Activated CD8-positive, alpha-beta T cell treated with anti-CD3 and anti-CD28 coated beads, Interleukin-2, amount 10 ng/mL, durations not matched to agents 7 days and 5 days (primary cell): ENCODE measurements at places on chromosomes 3 and 15.

DNA sequence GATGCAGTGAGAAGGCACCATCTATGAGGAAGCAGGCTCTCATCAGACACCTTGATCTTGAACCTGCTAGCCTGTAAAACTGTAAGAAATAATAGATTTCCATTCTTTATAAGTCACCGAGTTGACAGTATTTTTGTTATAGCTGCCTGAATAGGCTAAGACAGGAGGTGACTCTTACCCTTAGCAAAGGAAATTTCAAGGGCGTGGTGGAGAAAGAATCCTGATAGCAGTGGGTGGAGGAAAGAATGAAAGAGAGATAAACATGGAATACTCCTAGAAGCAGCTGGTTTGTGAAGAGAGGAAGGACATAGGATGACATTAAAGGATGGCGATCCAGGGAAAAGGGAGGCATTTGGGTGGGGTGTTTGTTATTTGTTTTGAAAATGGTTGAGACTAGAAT lies 41.4 kb downstream of the SIDT1 start:
- DNase-seq: no peak

GRCh38 chr3:159804726-159805410 lies 183.8 kb upstream of the IL12A start:
- peak; percentile 57 for DNase-seq

GRCh38 chr3:180416111-180416594 lies 185.8 kb upstream of the TTC14 start:
- DNase-seq: no peak

DNA sequence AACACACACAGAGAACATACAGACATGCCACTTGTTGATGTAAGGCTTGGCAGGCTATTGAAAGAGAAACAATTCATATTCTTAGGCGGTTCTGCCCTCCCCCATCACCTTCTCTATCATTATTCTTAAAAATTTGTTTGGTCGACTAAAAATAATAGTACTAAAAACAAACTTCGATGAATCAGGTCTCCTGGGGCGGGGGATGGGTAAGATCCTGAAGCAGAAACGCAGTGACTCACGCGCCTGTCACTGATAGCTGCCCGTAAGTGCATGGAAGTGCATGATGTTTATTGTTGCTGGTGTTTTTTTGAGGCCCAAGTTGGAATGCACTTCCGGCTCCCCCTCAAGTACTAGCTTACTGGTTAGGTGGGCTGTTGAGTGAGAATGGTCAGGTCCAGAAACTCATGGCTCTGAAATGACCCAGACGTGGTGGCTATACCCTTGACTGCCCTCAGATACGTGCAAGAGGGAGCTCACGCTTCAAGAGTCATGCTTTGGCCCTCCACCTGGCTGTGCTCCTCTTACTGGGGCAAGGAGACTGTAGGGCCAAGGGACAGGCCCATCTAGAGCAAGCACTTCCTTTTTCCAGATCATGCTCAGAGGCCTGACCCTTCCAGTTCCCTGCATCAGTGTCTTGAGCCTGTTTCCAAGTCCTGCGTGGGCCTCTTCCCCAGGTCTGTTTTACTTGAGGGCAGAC lies 10.9 kb downstream of the SMAD3 start:
- DNase-seq: no peak

GRCh38 chr3:14959359-14959943 lies 12.1 kb downstream of the NR2C2 start:
- DNase-seq: peak; percentile 26

DNA sequence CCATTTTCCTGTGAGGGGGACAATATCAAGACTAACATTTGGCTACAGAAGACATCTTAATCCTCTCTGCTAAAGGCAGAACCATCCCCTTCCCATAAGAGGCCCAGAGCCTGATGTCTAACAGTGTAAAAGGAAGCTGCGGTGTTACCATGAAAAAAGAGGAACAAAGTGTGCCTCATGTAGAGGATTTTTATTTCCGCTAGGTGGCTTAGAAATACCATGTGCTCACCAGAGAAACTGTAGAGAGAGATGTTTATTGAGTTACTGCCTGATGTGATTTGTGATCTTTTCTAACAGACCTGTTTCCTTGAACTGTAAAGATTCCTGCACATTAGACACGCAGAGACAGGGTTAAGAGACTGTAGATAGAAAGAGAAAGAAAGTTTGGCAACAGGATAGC lies 22.0 kb downstream of the OR5H15 start:
- DNase-seq: no peak

GRCh38 chr3:8988791-8989558 lies 25.7 kb upstream of the RAD18 start:
- no peak for DNase-seq

DNA sequence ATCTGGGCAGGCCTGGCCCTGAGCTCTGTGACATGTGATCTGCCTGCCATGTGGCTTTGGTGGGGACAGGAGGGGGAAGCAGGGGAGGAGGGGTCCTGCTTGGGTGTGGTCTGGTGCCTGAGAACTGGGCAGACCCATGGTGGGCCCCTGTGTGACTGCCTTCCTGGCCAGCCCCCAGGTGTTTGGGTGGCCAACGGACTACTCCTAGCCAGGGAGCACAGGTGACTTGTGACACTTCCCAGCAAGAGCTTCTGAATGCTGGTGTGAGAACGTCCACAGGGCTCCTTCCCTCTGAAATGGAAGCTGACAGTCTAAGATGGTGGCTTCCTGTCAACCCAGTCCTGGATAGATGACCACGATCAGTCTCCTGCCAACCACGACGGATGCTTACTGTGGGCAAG lies 136.1 kb upstream of the MEF2A start:
- DNase-seq: no peak

DNA sequence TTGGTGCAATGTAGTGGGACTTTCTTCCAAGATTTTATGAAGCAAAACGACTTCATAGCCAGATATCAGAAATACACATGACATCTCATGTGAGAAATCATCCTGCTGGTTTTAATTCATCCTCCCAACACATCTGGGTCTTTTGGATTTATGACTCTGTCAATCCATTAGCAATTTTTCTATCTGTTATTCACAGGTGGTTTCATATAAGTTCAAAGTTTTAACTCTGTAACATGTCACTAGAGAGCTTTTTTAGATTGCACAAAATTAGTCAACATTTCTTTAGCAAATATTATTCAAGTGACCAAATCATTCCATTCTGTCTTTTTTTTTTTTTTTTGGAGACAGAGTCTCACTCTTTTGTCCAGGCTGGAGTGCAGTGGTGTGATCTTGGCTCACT lies 30.4 kb downstream of the SQOR start:
- DNase-seq: no peak

DNA sequence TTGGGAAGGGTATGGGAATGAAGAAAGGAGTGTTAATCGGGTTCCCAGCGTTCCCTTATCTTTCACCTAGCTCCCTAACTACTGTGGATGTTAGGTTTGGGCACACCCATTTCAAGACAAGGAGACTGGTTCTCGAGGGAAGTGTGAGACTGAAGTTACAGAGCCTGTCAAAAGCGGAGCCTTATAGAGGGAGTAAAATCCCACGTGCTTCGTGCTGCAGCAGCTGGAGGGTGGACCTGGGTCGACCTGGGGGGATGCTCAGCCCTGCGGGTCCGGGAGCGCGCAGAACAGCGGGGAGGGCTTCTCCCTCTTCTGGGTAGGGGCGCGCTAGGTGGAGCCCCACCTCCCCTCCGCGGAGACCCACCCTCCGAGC lies 314 bp upstream of the TMED3 start:
- DNase-seq: no peak

GRCh38 chr3:112629425-112629824 lies 11.5 kb downstream of the CCDC80 start:
- no peak for DNase-seq

GRCh38 chr3:169085827-169086226 lies 577.7 kb downstream of the MECOM start:
- DNase-seq: no peak

DNA sequence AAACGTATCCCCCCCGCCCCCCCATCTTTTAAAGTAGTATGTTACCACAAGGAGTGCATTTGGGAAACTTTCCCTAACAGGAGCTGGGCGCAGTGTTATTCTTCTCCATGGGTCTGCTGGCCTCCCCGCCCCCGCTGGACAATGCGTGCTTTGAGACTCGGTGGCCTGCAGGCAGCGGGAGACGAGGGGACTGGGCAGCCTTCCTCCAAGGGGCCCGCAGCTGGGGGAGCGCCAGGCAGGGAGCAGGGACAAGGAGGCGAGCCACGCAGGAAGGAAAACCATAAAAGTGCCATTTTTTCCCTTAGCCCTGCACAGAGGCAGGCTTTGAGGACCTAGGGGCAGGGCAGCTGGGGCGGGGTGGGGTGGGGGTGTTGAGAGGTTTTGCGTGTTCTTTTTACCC lies 14.1 kb downstream of the SOX2 start:
- DNase-seq: no peak

DNA sequence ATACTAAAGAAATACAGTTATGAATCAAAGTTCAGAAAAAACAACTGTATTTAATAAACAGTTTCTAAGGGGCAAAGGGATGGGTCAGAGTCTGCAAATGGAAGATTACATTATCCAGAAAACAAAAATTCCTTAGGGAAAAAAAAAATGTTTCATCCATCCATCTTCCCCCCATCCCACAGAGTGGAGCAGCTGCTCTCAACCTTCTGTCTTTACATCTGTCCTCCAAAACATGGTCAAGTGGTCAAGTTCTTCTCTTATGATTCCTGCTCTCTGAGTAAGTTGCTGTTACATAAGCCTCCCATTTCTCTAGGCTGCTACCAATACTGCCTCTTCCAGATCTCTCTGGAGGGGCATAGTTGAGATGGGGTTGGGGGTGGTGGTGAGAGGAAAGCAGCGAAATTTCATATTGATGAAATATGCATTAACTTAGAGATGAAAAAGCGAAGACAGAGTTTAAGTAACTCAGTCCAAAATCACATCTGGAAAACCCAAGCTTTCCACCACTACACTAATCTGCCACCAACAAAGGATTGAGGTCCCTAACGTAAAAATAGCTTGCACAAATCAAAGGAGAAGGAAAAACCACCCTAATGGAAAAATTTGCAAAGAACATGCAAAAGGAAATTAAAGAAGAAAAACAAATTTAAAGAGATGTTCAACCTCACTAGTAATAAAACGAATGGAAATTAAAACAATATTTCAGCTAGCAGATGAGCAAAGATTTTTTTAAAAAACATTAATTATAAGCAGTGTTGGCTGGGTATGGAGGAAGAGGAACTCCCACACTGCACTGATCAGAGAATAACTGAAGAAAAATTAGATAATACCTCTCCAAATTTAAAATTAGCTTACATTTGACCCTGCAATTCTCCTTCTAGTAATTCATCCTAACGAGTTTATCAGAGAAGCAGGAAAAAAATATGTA lies 109.5 kb downstream of the ST8SIA2 start:
- DNase-seq: no peak

GRCh38 chr3:16837602-16838001 lies 47.2 kb upstream of the PLCL2 start:
- DNase-seq: no peak

- DNase-seq: no peak
Measured at GRCh38 chr15:40958723-40959122, 5.5 kb downstream of the CHAC1 start.

- no peak for DNase-seq
Measured at GRCh38 chr3:16375891-16376290, 110.9 kb downstream of the OXNAD1 start.

DNA sequence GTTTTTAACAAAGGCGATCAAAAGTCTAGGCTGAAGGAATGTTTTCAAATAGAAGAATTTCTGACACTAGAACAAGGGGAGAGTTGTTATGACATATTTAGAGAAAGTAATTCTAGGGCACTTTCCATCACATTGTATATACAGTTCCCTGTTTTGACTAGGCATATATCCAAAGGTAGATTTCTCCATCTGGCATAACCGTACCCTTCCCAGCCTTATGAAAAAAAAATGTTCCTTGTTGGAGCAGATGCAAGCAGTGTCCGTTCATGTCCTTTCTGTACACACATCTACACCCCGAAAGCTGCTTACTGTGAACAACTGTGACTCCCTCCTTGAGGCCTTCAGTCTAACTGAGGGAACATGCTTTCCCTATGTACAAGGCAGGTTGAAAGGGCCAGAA lies 271.7 kb upstream of the GBE1 start:
- DNase-seq: no peak

DNA sequence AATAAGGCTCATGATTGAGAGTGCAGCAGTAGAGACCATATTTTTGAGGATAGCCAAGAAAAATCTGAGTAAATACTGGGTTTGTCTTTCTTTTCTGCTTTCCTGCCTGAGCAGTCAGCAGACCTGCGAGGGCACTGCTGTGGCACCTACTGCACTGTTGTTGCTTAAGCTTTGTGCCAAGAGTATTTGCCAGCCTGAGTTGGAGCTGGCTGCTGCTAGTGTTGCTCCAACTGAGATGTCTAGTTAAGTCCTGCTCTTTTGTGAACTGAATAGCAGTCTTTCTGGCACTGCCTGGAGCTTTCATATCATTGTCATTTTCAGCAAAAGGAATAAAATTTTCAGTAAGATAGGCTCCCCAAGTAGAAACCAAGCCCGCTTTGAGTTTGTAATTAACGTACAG lies 214.5 kb upstream of the P2RY1 start:
- DNase-seq: no peak

DNA sequence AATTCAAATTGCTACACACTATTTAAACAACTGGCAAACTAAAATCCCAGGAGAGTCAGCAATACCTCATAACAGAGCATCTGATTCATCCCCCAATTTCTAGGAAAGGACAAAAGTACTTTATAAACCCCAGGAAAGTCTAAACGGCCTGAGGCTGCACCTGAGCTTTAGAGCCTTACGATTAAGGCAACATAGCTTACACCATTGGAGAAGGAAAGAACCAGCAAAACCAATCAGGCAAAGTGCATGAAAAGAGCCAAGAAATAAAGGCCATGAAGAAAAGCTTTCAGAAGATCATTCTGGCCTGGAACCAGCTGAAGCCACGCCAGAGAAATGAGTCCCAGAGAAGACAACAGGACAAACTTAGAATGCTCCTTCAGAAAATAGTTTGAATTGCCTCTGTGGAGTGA lies 48.1 kb downstream of the PTPN9 start:
- no peak for DNase-seq

- no peak for DNase-seq
Measured at GRCh38 chr3:80559701-80560100, 791.9 kb upstream of the ROBO1 start.

DNA sequence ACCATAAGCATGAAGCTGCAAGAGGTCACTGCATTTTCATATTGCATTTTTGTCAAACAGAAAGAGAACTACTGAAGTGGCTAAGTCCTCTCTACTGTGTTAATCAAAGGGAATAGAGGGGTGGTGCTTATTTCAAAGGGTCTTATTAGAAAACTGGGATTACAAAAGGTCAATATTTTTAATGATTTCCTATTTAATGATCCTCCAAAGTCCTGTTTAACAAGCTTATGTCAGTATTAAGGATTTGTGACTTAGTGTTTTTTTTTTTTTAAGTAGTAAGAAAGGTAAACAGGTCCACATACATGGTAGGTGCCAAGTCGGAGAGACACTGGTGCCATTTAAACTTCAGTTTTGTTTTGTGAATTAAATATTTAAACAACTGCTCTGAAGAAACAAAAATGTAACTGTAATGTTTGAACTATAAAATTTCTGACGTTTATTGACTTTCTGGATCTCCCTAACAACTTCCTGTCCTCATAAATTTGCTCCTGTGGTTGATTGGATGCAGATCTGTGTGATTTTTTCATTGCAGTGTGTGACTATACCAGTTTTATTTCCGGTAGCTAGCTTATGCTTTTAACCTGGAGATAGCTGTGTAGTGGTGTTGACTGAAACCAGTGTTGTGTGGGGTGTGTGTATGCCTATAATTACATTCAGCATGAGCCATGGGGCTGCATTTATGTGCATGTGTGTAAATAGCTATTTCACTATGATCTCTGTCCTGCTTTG lies 8.6 kb upstream of the CACNA1D start:
- DNase-seq: no peak
